ENCODE measurements at places on chromosomes 2 and 18.

DNA sequence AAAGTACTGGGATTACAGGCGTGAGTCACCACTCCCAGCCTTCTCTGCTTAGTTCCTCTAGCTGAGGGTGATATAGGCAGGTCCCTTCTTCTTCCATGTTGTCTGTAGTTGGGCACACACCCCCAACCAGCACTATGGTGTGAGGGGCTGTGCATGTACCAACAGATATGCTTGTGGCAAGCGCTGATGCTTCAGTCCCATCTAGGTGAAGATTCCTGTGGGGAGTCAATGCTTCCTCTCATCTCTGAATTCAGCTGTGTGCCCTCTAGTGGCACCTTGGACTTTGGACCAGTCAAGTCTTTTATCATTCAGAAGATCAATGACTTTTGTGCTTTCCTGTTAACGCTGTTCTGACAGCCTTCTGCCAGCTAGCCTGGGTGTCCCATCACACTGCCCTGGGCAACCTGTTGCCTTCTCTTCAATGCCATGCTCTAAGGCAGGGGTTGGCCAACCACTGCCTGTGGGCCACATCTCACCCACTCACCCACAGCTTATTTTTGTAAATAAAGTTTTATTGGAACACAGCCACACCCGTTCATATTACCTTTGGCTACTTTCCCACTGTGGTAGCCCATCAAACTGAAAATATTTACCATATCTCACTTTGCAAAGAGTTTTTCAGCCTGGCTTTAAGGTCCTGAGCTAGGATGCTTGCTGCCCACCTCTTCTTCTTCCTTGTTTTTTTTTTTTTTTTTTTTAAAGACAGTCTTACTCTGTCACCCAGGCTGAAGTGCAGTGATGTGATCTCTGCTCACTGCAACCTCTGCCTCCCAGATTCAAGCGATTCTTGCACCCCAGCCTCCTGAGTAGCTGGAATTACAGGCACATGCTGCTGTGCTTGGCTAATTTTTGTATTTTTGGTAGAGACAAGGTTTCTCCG is 51.0 kb downstream of the NPAS2 start:
- DNase-seq = no peak

DNA sequence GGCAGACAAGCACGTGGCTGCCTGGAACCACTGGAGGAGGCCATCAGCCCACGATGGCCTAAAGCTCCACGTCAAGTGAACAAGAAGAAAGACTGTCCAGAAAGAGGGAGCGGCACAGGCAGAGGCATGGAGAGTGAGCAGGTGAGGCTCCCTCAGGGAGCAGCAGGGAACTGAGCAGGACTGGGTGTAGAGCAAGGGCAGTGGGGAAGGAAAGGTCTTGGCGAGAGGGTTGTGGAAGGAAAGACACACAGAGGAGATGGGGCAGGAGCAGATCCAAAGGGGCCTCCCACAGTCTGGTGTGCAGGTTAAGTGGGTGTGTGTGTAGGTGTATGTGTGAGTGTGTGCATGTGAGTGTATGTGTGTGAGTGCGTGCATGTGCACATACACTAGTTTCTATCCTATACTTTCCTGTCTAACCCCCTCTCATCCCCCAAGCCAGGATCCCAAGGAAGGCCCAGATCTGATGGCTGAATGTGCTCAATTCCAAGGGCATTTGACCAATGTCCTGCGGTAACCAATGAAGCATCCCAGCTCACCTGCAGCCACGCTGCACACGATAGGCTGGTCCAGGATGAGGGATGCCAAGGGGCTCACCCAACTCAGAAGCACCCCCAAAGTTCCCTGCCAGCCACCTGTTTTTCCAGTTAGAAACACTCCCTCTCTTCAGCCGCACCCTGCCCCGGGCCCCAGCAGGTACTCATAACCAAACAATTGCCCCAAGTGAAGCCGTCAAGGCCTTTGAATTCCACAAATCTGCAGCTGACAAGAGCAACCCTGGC is 262.5 kb upstream of the RAB6C start:
- no peak for DNase-seq

GRCh38 chr2:55047677-55048299 is 2.5 kb downstream of the RTN4 start:
- DNase-seq = no peak

GRCh38 chr2:138827426-138828054 is 47.4 kb upstream of the NXPH2 start:
- DNase-seq = peak; percentile 51

DNA sequence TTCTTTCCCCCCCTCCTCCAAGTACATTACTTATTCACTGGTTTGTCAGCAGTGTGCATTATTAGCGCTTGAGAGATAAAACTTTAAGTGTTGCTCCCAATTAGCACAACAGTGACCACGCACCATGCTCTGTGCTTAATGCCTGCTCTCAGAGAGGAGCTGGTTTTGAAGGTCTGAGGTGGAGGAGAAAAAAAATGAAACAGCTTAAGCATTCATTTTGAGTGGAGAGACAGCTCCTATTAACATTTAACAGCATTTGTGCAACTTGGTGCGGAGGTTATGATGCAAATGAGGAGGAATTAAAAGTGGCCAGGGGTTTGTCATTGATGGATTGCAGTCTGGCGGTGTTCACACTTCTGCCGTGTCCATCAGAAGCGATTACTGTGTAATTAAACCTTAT is 141.8 kb downstream of the FIGN start:
- no peak for DNase-seq

DNA sequence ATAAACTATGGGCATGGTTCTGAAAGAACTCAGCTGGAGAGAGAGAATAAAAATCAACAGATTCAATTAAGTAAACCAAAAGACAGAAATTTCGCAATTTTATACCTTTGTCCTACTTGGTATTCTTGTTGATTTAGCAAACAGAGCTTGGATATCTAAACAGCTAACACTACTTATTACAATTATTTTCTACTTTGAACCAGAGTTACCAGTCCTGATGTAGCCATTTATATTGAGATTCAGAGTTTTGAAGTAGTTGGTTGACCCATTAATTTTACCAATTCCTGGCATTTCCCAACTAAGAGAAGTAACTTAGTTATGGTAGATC is 48.9 kb downstream of the ASXL2 start:
- no peak for DNase-seq

DNA sequence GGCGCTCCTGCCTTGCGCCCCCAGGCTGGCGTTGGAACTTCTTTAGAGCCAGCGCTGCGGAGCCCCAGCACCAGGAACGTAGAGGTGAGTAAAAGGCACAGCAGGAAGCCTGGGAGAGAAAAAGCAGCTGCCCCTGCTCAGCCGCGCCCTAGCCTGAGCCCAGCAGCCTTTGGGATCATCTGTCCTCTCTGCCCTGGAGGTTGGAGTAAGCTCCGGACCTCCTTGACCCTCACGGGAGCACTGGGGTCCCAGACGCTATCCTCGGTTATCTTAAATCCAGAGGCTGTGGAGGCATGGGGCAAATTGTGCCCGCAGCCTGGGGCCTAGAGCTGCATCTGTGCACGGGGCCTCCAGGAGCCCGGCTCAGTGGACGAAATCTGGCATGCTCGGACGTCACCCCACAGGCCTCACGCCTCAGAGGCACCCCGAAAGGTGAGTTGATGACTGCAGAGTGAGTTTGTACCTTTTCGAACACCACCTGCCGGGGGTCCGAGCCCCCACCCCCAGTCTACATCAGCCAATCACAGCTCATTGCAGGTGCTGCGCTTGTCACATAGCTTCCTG is 1.6 kb upstream of the SLC66A2 start:
- no peak for DNase-seq

- DNase-seq = no peak
These were observed 21.9 kb downstream of the STAT4 start for GRCh38 chr2:191128911-191129304.

- no peak for DNase-seq
These were observed 186.5 kb downstream of the LNPK start for GRCh38 chr2:175815537-175815936.

- DNase-seq = no peak
These were observed 10.4 kb downstream of the SERPINB12 start for GRCh38 chr18:63552581-63552980.

- no peak for DNase-seq
These were observed 61.7 kb upstream of the TEX51 start for GRCh38 chr2:126836761-126837679.

DNA sequence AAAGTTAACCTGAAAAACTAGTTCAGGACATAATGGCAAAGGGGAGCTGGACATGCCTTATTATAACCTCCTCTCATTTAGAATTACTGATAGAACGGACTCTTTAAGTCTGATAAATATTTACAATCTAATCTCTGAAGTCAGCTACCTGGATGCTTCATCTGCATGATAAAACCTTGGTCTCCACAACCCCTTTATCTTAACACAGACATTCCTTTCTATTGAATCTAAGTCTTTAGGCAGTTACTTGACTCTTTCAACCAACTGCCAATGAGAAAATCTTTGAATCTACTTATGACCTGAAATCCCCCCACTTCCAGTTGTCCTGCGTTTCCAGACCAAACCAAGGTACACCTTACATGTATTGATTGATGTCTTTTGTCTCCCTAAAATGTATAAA is 191.2 kb upstream of the LRRTM4 start:
- DNase-seq = no peak

DNA sequence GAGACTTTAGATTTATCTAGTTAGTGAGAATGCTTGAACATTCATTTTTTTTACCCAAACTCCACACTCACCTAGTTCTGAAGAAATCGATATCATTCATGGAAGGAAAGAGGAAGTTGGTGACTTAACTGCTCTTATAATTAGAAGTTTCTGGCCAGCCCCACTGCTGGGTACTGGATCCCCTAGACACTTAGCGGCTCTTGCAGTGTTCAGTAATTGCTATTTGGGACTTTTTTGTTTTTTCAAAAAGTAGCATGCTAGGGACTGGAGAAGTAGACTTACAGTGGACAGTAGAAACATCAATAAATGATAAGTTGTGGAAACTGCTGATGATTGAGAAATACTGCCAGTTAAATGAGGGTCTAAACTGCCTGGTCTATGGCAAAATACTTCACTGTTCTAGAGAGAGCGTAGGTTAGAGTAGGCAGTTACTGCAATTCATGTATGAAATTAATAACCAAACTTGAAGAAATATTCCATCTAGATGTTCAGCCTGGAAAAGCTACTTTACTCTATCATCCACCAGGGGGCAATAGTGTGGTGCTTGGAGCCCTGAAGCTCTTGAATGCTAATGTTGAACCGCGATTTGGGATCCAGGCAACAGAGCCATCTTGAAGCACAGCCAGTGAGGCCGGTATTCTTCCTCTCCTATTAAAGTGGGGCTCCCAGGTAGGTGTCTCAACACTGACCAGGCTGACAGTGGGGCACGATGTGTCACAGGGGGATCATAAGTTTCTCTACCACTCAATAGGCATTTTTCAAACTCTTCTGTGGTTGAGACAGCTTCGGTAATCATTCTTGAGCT is 146.1 kb upstream of the SESTD1 start:
- DNase-seq = peak; percentile 4

- no peak for DNase-seq
These were observed 46.8 kb upstream of the RIOK3 start for GRCh38 chr18:23406271-23406787.

DNA sequence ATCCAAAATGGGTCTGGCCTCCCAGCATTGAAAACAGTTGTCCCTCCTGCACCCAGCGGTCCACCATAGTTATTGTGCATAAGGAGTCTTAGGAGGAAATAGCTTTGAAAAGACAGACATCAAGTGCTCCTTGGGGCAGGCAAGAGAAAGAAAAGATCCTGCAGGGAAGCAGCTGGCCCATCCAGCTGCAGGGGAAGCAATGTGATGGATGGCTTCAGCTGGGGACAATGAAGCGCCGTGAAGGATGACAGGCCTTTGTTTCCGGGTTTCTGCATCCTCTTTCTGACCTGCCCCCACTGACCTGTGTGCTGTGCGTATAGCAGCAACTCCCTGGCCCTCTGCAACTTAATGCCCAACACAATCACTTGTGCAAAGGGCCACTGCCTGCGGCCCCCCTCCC is 142.9 kb upstream of the NCKAP5 start:
- DNase-seq = no peak

- DNase-seq = no peak
These were observed 73.0 kb upstream of the NOSTRIN start for GRCh38 chr2:168729455-168729854.

DNA sequence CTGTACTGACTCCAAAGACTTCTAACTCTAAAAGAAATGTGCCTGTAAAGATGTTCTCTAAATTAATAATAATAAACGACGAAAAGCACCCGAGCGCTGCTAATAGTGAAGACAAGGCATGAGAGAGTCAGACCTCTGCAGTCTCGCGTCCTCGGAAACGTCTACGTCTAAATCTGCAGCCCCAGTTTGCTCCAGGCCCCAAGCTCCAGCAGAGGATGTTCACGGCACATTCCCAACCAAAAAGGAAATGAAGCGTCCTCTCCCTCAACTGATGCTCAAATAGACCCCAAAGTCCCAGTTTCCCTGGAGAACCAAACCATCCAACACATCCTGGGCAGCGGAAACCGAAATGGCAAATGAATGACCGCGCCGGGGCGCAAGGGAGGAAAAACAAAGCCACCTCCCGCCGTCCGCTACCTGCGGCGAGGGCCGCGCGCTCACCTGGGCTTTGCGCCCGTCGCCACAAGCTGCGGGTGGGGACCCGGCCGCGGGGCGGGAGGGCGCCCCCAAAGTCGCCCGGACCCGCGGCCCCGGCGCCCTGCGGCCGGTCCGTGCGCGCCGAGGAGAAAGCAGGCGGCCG is 47.1 kb upstream of the CCDC150 start:
- no peak for DNase-seq

DNA sequence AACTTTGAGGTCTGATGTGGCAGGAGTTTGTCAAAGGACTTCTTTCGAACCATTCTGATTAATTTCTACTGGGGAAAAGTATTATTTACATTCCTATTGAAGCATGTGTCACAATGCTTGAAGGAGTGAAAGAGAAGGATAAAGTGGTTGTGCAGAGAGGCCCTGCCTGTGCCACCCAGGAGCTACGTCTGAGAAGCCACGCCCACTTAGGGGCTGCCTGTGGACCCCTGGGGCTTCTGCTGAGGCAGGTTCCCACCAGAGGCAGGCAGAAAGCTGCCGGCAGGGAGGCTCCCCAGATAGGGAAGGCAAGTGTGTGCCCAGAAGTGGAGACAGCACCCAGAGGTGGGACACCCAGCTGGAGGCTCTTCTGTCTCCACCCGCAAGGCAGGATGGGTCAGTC is 47.4 kb downstream of the GBX2 start:
- no peak for DNase-seq

GRCh38 chr18:9135912-9136314 is 668 bp upstream of the ANKRD12 start:
- no peak for DNase-seq

- no peak for DNase-seq
These were observed 542.1 kb upstream of the SPHKAP start for GRCh38 chr2:228723599-228723998.

DNA sequence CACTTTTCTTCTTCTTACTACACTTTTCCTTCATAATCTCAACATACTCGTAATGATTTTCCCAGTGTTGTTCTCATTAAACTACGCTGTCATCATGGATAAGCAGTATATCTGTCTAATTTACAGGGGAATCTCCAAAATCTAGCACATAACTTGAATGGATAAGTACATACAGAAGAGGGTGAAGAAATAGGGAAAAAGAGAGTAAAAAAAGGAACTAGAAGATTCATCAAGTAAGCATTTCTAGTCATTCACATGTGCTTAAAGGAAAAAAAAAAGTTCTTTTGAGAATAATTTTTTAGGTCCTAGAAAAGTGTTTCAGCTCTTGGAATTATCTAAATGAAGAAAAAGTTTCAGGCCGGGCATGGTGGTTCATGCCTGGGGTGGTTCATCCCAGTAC is 51.6 kb downstream of the SRBD1 start:
- DNase-seq = no peak

GRCh38 chr2:19623488-19623887 is 265.1 kb upstream of the OSR1 start:
- no peak for DNase-seq

- no peak for DNase-seq
These were observed 64.8 kb downstream of the BCL2L11 start for GRCh38 chr2:111185361-111186022.

GRCh38 chr2:10228611-10229365 is 73.9 kb upstream of the HPCAL1 start:
- no peak for DNase-seq
